ENCODE measurements at places on chromosomes 2 and 18. TPM values are rescaled to one million over a fixed set of nuclear protein-coding genes. Genes with fewer than 3 reads are reported as not detected.

The CXCR1 gene
- total RNA-seq, result not detected

DNA sequence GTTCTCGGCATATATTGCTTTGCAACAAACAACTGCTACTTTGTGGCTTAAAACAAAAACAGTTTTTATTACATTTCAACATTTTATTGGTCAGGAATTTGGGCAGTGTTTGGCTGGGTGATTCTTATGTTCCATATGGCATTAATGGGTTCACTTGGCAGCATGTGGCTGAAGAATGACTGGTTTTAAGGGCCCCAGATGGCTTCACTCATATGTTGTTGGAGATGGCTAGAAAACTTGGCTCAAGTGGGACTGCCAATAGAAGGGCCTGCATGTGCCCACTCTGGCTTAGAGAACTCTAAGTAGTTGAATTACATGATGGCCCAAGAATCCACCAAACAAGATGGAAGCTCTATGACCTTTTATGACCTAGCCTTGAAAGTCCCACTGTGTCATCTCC is 86.1 kb downstream of the FASTKD2 start:
- DNase-seq, result no peak

DNA sequence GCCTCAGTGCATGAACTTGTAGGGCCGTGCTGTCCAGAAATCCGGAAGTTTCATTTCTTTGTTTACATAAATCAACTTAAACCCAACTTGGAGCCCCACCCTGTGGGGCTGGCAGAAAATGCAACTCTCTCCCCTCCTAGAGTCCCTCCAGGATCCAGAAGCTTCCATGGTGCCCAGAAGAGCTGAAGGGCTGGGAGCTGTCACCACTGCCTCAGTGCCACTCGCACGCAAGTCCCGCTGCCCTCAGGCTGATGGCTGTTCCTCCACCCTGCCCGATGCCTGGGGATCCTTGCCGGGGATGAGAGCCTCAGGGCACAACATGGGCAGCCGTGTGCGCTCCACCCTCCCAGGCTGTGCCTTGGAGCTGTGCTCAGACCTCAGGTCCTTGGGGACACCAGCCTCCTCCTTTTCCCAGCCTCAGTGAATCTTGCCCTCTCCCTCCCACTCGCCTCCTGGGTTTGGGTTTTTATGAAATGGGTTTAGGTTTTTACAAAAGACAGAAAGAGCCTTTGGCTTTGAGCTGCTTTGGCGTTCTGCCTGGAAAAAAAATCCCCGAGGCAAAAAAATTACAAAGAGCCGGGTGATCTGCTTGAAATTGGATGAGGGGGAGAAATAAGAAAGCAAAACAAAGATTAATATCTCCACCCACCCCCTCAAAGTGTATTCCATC is 155.2 kb downstream of the TWIST2 start:
- peak; percentile 22 for DNase-seq

GRCh38 chr2:58429014-58429875 is 188.1 kb upstream of the FANCL start:
- no peak for DNase-seq

DNA sequence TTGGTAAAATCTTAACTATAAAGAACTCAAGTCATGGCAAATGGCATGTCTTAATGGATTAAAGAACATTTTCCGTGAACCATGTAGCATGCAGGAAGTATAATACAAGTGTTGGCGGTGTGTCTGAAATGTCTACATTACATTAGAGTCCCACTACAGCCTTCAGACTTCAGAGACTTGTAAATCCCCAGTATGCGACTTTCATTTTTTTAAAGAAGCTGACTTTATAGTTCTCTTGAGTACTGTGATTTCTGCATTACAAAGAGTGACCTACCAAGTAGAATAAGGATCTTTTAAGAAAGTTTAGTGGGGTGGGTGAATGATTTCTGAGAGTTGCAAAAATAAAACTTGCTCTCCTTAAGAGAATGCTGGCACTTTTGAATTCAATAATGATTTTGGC is 140.7 kb upstream of the FN1 start:
- DNase-seq, result no peak

DNA sequence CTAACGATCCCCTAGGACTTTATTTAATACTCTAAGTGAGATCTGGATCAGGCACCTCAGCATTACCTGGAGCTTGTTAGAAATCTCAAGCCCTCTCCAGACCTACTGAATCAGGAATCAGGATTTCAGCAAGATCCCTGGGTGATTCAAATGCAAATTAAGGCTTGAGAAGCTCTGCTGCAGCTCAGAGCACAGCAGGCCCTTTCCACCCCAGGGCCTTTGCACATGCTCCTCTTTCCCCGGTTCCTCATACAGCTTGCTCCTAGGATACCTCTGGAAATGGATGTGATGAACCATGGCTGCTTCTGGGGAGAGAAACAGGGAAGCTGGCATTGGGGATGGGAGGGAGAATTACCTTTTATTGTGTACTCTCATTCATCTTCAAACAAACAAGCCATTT is 40.3 kb upstream of the MGAT4A start:
- no peak for DNase-seq

DNA sequence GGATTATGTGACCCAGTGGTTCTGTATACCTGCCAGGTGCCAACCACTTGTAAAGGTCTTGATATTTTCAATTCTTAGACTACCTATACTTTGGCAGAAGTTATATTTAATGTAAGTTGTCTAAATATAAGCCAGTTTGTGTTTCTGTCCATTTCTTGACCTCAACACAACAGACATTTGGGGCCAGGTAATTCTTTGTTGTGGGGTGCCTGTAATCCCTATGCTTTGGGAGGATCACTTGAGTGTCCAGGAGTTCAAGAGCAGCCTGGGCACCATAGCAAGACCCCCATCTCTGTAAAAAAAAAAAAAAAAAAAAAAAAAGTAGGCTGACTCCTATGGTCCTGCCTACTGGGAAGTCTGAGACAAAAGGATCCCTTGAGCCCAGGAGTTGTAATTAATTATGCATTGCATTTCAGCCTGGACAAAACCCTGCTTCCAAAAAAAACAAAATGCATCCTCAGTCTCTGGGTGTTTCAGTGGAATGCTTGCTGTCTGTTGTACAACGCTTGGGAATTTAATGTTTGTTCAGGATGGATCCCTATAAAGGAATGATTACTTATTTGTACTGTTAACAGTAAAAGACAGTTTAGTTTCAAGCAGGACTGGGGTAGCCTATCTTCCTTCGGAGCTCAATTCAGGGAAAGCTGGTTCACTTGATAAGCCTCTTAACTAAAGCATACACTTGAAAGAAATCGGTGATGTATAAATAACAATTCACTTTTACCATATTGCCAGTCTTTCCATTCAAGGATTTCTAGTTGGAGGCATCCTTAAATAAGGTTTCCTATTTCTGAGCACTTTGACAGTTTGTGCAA is 3.4 kb downstream of the RPS27A start:
- DNase-seq, result no peak

GRCh38 chr2:208939852-208940251 is 484.0 kb upstream of the MAP2 start:
- DNase-seq, result no peak

DNA sequence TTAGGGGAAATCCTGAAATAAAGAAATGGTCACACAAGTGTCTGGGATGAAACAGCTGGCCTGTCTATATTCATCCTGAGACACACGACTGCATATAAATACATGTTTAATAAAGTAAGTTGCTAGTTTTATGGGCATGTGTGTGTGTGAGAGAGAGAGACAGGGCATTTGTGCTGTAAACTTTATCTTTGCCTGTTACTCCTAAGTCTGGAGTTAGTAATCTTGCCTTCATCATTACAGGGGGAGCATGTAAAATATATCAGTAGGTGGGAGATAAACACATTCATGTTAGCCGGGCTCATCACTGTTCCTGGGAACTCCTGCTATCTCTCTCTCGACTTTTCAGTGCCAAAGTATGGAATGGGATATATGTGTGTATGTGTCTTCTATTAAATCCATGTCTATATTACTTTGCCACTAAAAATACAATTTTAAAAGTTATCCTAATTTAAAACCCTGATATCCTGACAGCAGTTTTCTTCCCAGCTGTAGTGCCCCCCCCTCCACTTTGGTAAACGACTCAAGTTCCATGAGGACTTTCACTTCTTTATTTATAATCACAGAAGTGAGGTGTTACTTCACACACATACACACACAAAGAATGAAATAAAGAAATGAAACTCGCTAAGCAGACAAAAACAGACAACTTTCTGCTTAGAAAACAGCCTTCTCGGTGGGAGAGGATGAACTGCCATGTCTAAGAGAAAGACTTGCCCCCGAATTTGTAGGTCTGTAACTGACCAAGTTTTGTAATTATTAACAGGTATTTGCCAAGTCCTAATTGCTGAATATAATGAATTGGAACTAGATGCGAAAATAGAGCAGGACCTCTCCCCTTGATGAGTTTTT is 947 bp downstream of the ZEB2 start:
- peak; percentile 39 for DNase-seq

- DNase-seq, result no peak
Measured at GRCh38 chr2:224528171-224528570, 57.0 kb downstream of the CUL3 start.

- no peak for DNase-seq
Measured at GRCh38 chr18:59300676-59301285, 17.7 kb downstream of the CPLX4 start.

- DNase-seq, result peak; percentile 56
Measured at GRCh38 chr2:152573168-152573567, 144.1 kb downstream of the PRPF40A start.

All from lung microvascular endothelial cell (primary cell).